ENCODE measurements at places on chromosomes 3 and 15.

- no peak for DNase-seq
These were observed 24.2 kb downstream of the ATP13A4 start for GRCh38 chr3:193530231-193531165.

DNA sequence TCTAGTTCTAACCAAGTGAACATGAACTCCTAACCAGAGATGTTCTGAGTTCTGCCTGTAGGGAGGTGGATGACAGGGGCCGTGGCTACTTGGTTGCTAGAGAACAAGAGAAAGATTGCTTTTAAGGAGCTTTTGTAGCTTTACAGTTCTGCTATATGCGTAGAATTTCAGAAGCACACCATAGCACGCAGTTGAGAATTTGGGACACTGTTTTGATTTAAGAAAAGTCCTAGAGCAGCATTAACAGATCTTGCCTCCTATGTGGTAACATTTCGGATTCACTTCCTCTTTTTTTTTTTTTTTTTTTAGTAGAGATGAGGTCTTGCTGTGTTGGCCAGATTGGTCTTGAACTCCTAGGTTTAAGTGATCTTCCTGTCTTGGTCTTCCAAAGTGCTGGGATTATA is 181.7 kb downstream of the TCF12 start:
- no peak for DNase-seq

- no peak for DNase-seq
These were observed 15.4 kb upstream of the CMC1 start for GRCh38 chr3:28226020-28226419.

DNA sequence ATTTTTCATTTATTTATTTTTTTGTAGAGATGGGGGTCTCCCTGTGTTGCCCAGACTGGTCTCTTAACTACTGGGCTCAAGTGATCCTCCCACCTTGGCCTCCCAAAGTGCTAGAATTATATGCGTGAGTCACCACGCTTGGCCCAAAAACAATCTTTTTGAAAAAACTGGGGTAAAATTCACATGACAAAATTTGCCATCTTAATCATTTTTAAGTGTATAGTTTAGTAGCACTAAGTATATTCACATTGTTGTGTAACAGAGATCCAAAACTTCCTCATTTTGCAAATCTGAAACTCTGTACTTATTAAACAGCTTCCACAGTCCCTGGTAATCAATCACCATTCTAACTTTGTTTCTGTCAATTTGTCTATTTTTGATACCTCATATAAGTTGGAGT is 5.2 kb downstream of the SNX1 start:
- DNase-seq, result no peak

- DNase-seq, result no peak
These were observed 146.6 kb upstream of the NR2F2 start for GRCh38 chr15:96183867-96184266.

GRCh38 chr3:57856675-57857074 is 100.6 kb downstream of the SLMAP start:
- no peak for DNase-seq

All from non-pigmented ciliary epithelial cell (primary cell).